ENCODE measurements at places on chromosomes 11 and 22.

DNA sequence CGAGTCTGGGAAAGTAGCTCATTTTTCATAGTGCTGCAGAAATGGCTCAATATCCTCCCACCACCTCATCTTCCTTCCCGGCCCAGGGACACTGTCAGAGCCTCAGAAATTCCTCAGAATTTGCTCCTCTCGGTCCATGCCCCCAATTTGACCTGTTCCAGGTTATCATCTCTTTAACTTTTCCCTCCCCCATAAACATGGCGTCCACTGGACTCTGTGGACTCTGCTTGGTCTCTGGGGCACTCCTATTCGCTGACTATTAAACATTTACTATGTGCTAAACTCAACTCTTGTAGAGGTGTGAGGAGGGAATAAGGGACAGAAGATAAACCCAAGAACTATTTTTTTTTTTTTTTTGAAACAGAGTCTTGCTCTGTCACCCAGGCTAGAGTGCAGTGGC lies 8.2 kb upstream of the PC start:
- DNase-seq: no peak

- DNase-seq: no peak
Observed at GRCh38 chr11:104843150-104843836, 55.0 kb downstream of the CASP12 start.

DNA sequence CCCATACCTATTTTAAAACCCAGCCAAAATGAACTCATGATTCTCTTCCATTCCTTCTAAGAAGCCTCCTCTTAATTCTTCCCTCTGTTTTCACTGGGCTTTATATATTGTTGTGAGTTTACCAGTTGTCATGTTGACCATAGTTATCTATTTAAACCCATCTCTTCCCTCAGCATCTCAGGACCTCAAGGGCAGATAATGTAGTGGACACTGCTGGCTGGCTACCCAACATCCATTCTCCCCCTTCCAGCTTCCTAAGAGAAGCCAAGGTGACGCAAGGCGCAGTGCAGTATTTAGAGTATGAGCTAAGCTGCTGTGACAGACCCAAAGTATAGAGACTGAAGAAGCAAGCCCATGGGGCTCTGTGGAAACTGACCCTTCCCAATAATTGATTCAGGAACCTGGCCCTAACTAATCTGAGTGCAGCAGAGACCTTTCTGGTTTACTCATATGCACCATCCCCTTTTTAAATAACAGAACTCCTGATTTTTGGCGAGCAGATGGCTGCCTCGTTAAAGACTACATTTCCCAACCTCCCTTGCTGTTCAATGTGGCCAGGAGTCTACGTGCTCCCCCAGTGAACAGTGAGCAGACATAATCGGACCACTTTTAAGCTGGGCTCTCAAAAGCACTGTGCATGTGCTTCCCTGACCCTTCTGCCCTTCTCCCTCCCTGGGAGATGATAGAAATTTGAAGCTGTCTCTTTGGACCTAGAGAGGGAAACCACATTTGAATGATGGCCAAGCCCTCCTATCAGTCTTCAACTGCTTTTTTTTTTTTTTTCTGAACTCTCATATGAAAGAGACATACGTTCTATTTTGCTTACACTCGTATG lies 28.1 kb upstream of the CREB3L1 start:
- DNase-seq: no peak

DNA sequence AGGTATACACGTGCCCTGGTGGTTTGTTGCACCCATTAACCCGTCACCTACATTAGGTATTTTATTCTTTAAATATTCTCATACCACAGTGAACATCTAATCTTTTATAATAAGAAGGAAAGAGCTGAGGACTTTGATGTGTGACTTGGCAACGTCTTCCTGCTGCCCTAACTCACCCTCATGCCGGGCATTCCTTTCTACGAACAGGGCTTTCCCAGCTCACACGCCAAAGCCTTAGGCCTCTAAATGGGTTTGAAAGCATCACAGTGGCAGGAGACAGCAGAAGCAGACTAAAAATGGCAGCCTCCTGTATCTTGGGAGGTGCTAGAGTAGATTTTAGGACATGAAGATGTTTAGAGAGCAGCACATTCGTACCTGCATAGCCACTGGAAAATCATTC lies 52.6 kb downstream of the CLTCL1 start:
- DNase-seq: no peak

DNA sequence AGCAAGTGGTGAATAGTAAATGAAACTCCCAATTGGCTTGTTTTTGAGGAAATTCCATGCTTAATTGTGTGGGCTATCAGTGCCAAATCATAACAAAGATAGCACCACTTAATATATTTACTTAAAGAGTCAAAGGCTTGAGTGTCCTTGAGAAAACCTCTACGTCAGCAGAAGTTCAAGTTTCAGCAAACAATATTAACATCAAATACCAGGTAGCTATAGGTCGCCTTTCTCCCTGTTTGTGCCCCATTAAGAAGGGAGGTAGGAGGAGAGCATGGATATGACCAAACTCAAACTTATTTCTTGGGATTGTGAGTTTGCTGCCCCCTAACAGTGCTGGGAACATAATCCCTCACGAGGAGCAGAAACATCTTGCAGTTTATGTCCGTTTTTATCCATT lies 105.6 kb upstream of the SYN3 start:
- no peak for DNase-seq

DNA sequence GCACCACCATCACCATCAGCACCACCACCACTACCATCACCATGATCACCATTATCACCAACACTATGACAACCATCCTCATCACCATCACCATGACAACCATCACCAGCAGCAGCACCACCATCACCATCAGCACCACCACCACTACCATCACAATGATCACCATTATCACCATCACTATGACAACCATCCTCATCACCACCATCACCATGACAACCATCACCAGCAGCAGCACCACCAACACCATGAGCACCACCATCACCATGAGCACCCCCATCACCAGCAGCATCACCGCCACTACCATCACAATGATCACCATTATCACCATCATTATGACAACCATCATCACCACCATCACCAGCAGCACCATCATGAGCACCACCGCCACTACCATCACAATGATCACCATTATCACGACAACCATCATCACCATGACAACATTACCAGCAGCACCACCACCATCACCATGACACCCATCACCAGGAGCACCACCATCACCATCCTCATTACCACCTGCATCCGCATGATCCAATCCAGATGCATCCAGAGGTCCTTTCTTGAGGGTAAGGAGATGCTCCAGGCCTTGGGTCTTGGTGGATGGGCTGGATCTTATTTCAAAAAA lies 23.8 kb downstream of the PHF21B start:
- no peak for DNase-seq

- no peak for DNase-seq
Observed at GRCh38 chr22:40966726-40967085, 15.5 kb downstream of the RBX1 start.

DNA sequence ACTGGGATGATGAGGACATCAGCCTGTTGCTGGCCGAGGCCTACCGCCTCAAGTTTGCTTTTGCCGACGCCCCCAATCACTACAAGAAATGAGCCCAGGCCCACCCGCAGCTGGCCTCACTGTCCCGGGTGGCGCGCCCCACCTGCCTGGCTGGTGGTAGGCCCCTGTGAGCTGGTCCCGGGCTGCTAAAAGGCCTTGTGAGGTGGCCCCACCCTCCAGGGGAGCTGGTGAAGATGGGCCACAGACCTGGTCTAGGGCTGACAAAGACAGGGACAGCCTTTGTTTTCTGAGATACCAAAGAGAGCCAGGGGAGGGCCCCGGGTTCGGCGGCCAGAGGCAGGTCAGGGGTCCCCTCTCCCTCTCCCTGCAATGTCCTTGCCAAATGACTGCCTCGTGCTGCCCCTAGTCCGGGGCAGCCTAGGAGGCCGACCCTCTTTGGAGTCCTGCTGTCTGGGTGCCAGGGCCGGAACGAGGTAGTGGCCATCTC lies 411.1 kb downstream of the TBC1D22A start:
- DNase-seq: no peak

DNA sequence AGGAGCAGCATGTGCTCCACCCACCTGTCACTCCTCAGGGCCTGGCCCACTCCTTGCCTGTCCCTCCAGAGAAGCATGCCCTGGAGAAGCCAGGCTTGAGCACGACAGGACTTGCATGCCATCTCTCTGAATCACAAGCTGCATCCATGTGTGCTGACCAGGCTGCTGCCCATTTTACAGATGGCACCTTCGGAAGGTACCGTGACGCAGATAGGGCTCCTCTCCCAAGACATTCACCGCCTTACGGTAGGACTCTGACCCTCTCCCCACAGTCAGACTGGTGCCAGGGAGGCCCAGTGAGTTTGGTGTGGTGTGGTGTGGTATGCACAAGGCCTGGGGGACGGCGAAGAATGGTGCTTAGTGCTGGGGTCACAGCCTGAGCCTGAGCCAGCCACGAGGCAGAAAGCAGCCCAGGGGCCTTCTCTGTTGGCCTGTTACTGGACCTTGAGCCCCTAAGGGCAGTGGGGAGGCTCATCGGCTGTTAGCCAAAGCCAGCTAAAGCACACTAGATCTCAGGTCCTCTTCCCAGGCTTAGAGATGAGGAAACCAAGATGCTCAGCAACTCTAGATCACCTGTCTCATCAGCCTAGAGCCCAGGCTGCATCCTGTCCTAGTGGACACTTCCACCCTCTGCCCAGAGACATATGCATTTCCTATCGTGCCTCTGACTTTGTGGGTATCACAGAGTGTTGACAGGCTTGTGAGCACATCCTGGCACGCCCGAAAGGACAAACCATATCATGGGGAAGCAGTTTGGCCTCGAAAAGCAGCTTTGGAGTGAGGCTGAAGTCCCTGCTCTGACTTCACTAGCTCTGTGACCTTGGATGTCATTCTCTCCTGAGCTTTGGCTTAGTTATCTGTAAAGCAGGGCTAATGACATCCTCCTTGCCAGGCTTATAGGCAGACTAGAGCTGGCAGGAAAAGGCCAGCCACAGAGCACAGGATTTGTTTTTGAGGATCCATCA lies 17.8 kb downstream of the CYB5R2 start:
- no peak for DNase-seq

DNA sequence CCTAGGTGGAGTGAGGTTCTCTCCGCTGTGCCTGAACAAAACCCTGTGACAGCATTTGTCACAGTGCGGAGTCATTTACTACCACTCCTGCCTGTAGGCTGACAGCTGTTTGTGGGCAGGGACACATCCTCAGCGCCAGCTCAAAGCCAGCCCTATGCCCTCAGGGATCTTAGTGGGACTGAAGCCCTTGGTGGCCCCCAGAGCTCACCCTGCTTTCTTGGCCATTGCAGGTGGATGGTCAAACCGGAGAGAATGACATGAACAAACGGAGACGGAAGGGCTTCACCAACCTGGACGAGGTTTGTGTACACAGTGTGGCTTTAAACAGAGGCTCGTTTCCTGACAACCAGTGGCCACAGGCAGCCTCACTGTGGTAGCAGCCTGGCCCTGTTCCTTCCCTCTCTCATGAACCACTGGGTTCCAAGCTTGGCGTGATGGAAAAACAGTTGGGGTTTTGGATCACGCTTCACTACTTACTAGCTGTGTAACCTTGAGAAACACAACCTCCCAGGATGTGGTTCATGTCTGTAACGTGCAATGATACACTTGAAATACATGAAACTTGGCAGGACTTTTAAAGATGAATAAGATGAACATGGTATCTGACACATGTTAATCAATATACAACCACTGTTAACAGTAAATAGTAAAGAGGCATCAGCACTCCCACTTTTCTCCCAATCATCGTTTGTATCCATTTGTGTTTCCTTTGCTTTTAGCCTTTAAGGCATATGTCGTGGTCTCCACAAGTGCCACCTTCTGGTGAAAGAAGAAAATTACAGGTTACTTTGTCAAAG lies 125.8 kb downstream of the MICAL2 start:
- peak; percentile 35 for DNase-seq

DNA sequence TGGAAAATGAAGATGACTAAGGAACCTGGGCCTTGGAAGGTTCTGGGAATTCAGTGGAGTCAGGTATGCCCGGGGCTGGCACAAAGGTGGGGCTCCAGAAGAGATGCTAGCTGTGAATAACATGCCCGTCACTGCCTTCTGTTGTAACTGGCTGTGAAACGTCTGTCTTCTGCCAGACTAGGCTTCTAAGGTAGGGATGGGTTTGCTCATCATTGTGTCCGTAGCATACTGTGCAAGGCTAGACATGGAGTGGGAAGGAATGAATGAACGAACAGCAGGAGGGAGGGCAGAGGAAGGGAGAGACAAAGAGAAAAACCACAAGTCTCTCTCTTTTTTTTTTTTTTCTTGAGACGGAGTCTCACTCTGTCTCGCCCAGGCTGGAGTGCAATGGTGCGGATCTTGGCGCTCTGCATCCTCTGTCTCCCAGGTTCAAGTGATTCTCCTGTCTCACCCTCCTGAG lies 327.4 kb downstream of the MN1 start:
- DNase-seq: no peak

- peak; percentile 66 for DNase-seq
Observed at GRCh38 chr11:14414470-14415461, 55.8 kb upstream of the RRAS2 start.

- DNase-seq: no peak
Observed at GRCh38 chr11:76184551-76184993, 21.7 kb downstream of the WNT11 start.

- DNase-seq: no peak
Observed at GRCh38 chr11:96642583-96642982, 252.8 kb downstream of the JRKL start.

GRCh38 chr11:130471731-130472433 lies 23.4 kb downstream of the ADAMTS15 start:
- DNase-seq: no peak

DNA sequence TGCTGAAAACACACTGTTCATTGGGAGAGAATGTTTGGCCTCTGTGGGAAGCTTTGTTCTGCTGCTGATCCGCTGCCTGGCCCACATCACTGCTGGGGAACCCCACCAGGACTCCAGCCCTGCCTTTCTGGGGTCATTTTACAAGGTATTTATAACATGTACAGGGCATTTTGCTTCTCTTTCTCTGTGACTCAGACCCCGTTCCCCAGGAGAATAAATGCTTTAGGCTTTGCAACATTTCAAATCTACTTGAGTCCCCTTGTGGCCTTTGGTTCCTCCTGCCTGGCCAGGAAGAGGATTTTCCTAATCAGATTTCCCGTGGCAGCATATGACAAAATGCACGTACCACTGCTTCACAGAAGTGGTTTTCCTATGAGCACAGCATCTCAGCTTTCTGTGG lies 43.0 kb downstream of the BTG4 start:
- DNase-seq: no peak

DNA sequence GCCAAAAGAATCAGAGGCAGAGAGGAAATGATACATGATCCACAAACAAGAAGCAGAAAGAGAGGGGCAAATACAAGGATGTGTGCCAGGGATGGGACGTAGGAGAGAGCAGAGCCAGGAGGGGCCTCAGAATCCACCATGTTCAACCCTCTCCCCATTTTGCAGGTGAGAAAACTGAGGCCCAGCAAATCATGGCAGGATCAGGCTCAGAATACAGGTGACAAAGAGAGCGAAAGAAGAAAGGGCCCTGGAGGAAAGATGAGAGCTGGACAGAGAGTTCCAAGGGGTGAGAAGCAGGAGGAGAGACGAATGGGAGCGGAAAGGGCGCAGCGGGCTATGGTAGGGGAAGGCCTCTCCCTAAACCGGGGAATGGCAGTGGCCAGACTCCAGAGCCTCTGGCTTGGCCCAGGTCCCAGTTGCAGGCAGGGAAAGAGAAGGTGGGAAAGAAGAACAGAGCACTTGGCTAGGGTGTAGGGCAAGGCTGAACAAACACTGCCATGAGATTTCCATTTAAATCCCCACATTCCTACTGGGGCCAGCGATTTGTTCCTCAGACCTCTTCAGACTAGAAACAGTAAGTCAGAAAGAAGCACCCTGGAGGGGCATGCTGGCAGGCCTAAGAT lies 44.4 kb upstream of the TSKU start:
- DNase-seq: no peak

All from activated T-cell treated with anti-CD3 and anti-CD28 coated beads for 24 hours (primary cell).